ENCODE measurements at places on chromosomes 7 and 10. TPM values are rescaled to one million over a fixed set of nuclear protein-coding genes. Genes with fewer than 3 reads are reported as not detected.

- DNase-seq, result no peak
Observed at GRCh38 chr10:60893231-60893630, 50.8 kb downstream of the RHOBTB1 start.

GRCh38 chr7:15885678-15886077, 199.2 kb upstream of the MEOX2 start:
- no peak for DNase-seq

DNA sequence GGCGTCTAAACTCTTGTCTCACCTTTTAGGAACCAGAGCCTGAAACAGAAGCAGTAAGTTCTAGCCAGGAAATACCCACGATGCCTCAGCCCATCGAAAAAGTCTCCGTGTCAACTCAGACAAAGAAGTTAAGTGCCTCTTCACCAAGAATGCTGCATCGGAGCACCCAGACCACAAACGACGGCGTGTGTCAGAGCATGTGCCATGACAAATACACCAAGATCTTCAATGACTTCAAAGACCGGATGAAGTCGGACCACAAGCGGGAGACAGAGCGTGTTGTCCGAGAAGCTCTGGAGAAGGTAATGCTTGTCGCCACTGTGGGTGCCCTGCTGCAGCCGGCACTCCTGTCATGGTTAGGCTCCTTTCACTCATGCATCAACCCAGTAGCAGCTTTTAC, 113.1 kb downstream of the ZMYND11 start:
- no peak for DNase-seq

The MMP21 gene
- not detected for total RNA-seq

The CYP3A4 gene
- total RNA-seq, result not detected

GRCh38 chr10:129878835-129879234, 85.2 kb downstream of the EBF3 start:
- no peak for DNase-seq

DNA sequence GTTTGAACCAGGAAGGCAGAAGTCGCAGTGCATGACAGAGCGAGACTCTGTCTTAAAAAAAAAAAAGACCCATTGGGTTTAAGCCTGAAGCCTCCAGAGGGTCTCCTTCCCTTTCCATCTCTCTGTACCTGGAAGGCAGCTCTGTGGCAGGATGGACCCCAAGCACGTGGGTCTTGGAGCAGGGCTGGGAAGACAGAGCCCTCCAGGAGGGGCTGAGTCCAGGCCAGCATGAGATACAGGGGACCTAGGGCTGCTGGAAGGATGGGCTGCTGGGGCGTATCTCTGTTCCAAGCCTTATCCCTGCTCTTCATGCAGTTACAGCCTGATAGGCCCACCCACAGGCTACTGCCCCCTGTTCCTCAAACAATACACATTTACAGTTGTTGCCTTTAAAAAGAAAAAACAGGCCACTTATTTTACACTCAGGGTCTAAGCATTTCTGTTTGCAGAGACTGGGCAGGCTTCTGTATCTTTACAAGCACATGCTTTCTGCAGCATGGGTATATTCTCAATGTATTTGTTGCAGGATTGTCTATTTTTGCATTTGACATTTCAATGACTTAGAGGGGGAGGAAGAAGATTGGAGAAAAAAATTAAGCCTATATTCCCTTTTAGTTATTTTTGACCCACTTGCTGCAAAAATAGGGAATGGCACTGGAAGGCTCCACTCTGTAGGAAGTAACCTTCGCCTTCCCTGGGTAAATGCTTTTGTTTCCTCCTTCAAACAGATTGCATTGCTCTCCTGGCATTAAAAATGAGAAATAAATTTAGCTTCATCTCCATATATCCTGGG, 60.1 kb downstream of the FAM171A1 start:
- DNase-seq, result no peak

The ZNRF2 gene
- 9.0 TPM for total RNA-seq

DNA sequence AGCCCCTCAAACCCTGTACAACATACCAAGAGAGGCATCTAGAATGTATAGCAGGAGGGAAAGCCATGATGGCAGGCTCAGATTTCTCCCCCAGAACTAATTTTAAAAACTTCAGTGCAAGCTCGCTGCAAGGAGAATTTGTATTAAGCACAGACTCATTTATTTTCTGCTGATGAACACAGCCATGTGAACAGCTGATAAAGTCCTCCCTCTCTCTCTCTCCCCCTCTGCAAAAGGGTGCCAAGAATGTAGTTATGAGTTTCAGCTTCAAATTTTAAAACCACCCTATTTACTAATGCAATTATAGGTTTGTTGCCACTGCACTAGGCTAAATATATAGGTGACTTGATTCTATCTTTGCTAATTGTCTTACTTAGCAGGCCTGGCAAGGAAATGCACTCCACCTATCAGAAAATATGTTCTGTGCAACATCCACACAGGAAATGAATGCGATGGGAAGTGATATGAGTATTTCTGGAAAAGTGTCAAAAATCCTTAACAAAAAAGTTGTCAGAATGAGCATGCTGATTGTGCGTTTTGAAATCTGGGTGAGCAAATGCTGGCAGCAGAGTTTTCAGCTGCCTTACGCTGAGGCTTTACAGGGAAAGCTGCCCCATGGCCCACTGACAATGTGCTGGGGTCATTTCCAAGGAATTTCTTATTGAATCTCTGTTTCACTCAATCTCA, 43.4 kb upstream of the GHITM start:
- DNase-seq, result no peak

GRCh38 chr10:61958805-61959204, 57.3 kb downstream of the ARID5B start:
- no peak for DNase-seq

The GNB2 gene
- total RNA-seq, result 216 TPM

The PAX4 gene
- total RNA-seq, result not detected

The CALN1 gene
- not detected for total RNA-seq
